ENCODE measurements at places on chromosomes 2 and 18.

DNA sequence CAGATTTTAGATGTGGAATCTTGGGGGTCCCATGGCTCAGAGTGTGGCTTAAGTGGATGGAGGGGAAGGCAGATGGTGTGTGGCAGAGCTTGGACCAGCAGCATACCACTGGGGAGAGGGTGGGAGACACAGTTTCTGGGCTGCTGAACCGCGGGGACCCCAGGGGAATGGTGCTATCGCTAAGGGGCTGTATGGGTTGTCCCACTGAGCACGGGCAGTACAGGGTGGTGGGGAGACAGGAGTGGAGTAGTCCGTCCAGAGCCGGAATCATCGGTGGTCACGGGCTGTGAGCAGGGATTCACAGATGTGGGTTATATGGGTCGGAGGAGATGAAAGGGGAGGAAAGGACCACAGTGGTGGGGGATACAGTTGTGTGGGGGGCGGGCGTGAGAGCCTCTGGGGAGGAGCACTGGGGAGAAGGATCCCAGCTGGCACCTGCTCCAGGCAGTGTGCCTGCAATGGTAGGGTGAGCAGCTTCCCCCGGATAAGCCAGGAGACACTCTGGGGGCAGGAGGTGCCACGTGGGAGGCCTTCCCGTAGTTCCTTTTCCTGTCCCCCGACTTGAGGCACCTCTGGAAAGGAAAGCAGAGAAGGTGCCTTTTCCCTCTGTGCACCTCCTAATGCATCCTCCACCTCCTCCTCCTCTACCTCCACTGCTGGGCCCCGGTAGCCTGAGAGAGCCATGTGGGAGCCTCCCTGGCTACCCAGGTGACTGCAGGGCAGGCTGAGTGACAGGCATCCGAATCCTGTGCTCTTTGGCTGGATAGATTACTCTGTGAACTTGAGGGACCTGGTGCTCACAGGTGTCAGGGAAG lies 24.9 kb downstream of the IGFBP5 start:
- no peak for DNase-seq

DNA sequence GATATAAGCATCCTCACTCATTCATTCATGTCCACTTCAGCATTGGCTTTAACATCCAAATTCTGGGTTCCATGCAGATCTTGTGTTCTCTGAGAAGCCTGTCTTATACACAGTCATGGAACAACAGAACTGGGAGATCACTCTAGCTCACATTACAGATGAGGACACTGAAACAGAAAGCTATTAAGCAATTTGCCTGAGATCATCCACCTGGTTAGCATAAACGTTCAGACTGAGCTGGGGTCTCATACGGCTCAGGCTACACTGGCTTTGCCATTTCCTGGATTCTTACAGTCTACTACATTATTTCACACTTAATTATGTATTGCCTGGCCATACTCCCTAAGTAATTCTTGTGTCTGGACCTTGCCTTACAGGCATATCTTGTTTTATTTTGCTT lies 169.4 kb upstream of the FANCL start:
- DNase-seq: no peak

DNA sequence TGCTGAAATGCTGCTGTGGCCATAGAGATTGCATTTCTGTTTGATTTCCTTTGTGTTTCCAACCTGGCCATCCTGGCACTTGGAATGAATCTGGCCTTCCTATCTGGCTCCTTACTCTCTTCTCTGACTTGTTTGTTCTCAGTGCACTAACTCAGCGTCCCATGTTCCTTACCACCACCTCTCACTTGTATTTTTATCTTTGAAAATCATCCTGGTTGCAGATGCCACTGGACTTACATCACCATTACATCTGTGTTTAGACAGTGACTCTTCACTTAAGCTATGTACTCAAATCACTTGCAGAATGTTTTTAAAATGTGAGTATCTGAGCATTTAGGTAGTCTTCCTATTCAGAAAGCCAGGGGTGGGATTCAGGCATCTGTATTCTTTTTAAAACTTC lies 239.5 kb downstream of the WDR7 start:
- DNase-seq: no peak

GRCh38 chr2:179440642-179441251 lies 176.1 kb upstream of the SESTD1 start:
- no peak for DNase-seq

- no peak for DNase-seq
These were observed 5.3 kb downstream of the COX5B start for GRCh38 chr2:97651114-97651513.

GRCh38 chr18:77078690-77079070 lies 53.9 kb downstream of the MBP start:
- no peak for DNase-seq

GRCh38 chr2:122627388-122627787 lies 871.9 kb downstream of the TSN start:
- DNase-seq: no peak

DNA sequence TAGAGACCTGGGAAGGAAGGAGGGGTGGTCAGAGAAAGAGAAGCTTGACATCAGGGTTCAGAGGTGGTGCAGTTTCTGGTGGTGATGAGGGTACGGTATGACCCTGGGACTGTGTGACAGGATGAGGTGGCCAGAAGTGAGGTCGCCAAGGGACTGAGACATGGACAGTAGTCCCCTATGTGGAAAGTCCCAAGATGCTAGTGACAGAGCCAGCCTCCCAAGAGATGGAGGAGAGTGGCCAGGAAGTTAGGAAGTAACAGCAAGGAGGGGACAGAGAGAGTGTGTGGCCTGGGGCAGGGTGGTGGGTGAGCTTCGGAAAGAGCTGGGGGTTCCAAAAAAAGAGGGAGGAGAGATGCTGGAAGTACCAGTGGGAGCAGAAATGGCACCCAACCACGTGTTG lies 66.0 kb downstream of the SMAD7 start:
- DNase-seq: no peak

DNA sequence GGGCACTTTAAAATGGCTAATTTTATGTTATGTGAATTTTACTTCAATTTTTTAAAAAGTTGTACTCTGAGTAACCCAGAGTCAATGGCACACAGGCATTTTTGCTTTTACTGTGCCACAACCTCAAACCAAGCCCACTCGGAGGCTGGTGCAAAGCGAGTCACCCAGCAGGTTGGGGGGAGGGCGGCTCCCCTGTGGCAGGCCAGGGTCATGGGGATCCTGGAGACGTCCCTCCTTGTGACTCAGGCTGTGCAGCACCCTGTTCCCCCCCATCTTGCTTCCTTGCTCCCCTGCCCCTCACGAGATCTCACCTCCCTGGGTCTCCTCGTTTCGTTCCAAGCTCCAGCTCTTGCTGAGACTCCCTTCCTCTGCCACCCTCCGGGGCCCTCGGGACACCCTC lies 58.6 kb downstream of the POMC start:
- no peak for DNase-seq

DNA sequence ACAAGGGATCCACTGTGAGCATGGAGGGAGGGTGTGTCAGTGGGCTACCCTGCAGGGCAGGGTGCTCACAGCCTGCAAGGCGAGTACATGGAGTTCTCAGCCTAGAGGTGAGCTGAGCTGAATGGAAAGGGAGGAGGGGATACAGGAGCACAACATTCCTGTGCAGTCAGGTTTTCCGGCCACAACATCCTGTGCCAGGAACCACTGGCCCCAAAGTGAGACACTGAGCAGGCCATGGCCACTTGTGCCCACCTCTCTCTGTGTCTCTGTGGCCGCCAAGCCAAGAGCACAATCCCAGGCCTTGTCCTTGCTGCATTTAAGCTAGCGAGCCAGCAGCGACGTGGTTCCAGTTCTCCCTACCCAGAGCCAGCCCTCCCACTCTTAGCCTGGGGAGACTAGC lies 6.1 kb downstream of the DOK1 start:
- DNase-seq: no peak

DNA sequence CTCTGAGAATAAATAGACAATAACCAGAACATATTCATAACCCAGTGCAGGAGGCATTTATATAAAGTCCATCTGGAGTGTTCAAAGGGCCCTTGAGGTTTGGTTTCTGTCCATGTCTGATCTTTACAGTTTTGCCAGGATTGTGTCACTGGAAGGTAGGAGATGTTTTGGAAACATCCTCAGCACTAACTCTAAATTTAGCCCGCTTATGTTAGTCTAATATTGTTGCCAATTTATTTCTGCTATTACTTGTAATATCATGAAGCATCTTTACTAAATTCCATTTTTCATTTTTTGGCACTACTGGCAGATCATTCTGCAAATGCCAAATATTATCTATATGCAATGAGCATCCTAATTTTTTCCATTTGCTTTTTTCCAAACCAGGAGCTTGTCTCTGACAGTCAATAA lies 22.4 kb upstream of the REV1 start:
- no peak for DNase-seq

DNA sequence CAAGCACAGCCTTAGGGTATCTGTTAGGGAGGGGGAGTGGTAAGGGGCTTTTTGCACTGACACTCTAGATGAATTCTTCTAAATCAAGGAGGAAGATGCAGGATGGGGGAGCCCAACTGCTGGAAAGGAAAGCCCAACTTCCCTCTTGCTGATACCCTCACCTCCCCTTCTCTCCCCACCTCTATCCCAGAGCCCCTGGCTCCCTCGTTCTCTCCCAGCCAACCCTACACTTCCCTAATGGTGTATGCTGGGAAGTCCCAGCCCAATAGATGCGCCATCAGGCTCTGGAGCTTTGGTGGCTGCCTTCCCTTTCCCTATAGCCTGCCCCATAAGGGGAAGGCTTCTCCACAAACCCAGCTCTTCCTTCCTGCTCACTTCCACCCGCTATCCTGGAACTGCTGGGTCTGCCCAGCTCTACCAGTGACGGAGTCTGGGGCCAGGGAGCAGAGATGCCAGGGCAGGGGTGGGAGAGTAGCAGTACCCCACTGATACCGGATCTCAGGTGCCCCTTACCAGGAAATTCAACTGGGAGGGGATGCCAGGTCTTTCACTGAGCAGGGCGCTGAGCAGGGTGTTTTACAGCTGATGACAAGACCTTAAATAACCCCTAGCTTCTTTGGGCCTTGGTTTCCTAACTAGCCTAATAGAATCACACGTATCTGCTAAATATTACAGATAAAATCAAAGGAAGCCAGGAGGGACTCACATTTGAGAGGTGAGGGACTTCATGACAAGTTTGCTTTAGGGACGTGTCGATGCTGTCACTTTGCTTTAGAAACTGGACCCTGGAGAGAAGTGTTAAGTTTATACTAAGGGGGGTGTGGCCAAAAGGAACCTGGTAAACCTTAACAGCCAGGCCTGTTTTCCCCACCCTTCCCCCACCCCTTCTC lies 82.6 kb downstream of the DNMT3A start:
- no peak for DNase-seq

GRCh38 chr2:147025646-147026585 lies 818.9 kb upstream of the ACVR2A start:
- DNase-seq: no peak

GRCh38 chr2:118242216-118242615 lies 153.9 kb downstream of the INSIG2 start:
- no peak for DNase-seq

DNA sequence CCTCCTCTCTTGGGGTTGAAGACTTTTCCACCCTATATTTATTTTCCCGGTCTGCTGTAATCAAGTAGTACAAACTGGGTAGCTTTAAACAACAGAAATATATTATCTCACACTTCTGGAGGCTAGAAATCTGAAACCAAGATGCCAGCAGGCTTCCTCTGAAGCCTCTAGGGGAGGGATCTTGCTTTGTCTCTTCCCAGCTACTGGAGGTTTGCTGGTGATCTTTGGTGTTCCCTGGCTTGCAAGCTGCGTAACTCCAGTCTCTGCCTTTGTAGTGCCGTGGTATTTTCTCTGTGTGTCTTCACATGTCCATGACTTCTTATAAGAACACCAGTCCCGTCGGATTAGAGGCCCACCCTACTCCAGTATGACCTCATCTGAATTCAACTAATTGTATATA lies 44.4 kb downstream of the MYO3B start:
- DNase-seq: no peak

All from GM12892 (cell line).